ENCODE measurements at places on chromosomes 11 and 22.

- no peak for DNase-seq
These were observed 54.6 kb downstream of the PRCP start for GRCh38 chr11:82845356-82846353.

DNA sequence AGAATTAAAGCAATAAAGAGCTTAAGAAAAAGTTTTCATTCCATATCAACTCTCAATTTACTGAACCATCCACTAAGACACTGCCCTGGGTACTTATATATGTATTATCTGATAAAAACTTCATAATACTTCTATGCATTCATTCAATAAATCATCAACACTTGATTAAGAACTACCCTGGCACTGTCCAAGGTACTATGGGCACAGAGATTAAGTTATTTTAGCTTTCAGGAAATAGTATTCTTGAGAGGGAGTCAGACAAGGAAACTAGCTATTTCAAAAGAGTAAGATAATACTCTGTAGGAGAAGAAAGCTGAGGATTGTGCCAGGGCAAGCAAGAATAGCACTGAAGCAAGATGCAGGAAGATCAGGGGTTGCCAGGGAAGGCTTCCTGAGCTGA is 640.8 kb downstream of the FAM181B start:
- DNase-seq = no peak

GRCh38 chr11:132242632-132243031 is 872.2 kb downstream of the NTM start:
- DNase-seq = no peak

DNA sequence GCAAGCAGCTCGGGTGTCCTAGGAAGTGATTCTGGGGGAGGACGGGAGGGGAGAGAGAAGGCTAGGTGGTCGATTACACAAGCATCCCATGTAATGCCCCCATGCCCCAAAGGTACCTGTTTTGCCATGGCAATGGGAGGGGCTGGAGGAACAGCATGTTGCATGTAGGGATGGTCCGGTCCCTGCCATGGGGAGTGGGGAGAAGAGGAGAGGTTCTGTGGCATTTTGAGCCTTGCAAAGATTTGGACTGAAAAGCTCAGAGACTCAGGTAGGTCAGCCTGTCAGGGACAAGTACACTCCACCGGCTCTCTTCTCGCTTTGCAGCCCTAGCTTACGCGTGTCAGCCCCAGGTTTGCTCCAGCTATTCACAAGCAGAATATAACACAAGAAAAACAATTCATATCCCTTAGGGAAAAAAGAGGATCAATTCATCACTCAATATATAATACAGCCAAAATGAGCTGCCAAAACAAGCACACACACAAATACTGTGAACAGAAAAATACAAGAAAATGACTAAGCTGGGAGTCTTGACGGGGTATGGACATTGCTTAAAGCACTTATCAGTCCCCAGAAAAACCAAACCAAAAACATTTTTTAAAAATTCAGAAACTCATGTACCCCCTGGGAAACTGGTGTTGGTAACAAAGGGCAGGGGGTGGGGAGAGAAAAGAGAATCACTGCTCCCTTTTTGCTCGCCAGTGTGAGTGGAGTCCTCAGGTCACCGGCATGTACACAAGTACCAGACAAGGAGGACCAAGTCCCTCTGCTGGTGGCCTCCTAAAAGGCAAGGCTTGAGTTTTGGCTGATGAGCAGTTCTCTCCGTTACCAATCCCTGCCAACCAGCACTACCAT is 21.6 kb downstream of the APOL5 start:
- DNase-seq = no peak

GRCh38 chr11:123299721-123300120 is 104.7 kb upstream of the CLMP start:
- DNase-seq = no peak

DNA sequence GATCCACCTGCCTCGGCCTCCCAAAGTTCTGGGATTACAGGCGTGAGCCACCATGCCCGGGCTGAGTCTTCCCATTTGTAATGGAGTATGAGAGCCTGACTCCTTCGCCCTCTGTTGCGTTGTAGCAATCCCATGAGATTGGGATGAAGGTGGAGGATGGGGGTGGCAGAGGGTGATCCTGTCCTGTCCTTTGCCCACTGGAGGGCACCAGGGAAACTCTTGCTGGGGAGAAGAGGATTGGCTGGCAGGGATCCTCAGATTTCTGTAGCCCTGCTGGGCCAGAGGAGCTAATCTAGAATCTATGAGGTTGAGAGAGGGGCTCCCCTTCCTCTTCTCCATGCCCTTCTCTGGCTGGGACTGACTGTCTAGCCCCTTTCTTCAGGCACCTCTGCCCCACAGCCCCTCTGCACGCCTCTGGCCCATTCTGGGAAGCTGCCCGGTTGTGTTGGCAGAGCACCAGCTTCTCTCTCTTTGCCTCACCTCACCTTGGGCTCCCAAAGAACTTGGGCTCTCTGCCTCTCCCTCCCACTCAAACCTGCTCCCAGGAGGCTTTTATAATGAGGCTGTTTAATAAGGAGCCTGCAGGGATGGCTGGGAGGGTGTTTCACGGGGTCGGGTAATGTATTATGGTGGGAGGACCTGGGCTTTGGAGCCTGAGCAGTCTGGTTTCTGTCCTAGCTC is 9.5 kb upstream of the CATSPER1 start:
- DNase-seq = no peak

GRCh38 chr11:5107285-5107684 is 30.9 kb downstream of the OR52A5 start:
- no peak for DNase-seq

GRCh38 chr22:32699686-32700085 is 101.8 kb upstream of the TIMP3 start:
- no peak for DNase-seq

DNA sequence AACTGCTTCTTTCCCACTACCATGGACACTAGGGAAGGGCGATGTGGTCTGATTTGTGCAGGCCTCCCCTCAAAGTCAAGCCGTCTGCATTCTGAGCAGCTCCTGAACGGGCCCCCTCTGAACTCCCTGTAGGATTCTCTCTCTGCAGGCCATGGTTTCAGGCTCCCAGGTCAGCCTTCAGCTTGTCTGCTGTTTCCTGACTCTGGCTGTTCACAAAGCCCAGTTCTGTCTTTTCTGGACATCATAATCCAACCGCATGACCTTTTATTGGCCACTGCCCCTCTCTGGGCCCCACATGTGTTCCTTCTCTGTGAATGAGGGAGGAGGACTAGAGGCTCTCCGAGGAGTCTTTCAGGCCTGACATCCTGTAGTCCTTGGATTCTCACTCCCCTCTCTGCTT is 161.0 kb downstream of the FEZ1 start:
- DNase-seq = no peak

- DNase-seq = no peak
These were observed 330.7 kb downstream of the TTC28 start for GRCh38 chr22:28348613-28349609.

DNA sequence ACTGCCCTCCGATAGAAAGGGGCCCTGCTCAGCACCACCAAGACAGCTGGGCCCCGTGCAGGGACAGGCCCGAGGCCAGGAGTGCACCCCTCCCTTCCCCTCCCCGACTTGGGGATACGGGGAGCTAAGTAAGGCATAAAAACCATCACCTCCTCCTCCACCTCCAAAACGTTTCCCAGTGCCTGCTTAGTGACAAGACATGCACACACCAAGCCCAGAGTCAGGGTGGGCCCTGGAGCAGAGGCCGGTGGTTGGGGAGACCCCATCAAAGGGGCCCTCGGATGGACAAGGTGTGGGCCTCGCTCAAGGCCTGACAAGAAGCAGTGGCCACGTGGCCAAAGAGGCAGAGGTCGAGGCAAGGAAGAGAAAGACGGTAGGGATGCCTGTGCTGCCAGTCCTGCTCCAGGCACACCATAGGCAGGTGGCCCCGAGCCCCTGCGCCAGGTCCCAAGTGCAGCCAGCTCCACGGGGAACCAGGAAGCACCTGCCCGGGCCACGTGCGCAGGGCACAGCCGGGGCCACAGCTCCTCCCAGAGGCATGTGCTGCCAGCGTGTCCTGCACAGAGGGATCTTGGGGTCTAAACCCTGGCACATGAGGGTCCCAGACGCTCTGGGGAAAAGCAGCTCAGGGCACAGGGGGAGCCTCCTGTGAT is 53.0 kb downstream of the BRD1 start:
- no peak for DNase-seq

DNA sequence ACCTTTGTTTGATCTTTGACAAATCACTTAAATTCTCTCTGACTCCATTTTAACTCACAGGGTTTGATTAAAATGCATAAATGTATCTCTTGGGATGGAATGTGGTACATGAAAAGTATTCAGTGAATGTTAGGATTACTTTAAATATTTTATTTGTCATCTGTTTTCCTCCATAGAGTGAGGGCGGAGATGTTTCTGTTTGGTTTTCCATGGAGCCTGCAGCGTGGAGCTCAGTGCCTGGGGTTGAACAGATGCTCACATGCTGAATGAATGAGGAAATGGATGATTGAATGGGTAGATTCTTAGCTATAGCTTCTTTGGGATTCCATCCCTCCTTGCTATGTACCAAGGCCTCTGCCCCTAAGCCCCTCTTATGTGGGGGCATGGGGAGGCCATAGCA is 10.0 kb downstream of the TSPAN18 start:
- DNase-seq = no peak

- no peak for DNase-seq
These were observed 8.3 kb downstream of the NDUFV1 start for GRCh38 chr11:67614730-67615714.

- no peak for DNase-seq
These were observed 610.0 kb upstream of the CADM1 start for GRCh38 chr11:116114198-116114651.

DNA sequence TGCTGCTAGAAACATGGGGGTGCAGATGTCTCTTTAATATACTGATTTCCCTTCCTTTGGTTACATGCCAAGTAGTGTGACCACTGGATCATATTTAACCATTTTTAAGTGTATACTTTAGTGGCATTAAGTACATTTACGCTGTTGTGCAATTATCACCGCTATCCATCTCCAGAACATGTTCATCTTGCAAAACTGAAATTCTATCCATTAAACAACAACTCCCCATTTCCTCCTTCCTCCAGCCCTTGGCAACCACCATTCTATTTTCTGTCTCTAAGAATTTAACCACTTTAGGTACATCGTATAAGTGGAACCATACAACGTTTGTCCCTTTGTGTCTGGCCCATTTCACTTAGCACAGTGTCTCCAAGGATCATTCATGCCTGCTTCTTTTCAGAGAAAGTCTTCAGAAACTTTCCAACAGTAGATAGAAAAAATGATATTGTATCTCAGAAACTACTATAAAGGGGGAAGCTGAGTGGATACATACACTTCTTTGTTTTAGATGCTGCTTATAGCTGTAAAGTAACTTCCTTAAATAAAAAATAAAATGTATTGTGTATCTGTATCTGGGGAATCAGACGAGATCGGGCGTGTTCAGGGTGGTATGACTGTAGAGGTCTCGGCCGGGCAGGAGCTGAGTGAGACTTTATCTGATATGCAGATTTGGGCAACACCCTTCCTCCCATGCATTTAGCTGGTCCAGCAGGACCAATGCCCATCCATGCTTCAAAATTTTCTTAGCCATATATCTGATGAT is 44.6 kb upstream of the ZBED5 start:
- DNase-seq = no peak

DNA sequence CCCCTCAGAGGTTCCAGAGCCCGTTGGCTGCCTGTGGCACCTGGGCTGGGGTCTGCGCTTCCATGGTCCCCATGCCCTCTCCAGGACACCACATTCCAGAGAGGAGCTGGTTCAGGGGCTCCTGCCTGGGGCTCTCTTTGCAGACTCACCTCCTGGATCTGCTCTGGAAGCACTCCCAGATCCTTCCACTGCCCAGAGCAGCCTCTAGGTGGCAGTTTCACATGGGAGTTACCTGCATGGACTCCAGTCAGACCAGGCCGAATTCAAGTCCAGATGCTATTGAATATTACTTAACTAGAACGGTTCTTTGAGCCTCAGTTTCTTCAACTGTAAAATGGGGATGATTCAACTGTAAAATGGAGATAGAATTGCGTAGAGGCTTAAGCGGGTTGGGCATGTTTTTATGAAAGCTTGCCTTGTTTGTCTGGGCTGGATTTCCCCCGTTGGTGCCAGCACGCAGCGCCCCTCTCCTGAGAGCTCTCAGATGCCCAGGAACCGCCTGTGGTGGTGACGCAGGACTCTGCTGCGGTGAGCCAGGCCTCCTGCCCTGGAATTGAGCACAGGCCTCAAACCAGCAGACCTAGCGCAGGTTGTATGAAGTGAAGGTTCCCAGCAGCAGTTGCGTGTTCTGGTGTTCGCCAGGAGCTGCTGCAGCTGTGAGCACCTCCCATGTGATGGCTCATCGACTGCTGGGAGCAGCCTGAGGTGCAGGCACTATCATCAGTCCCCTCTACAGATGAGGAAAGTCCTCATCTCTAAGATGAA is 44.2 kb downstream of the LMO1 start:
- DNase-seq = no peak

DNA sequence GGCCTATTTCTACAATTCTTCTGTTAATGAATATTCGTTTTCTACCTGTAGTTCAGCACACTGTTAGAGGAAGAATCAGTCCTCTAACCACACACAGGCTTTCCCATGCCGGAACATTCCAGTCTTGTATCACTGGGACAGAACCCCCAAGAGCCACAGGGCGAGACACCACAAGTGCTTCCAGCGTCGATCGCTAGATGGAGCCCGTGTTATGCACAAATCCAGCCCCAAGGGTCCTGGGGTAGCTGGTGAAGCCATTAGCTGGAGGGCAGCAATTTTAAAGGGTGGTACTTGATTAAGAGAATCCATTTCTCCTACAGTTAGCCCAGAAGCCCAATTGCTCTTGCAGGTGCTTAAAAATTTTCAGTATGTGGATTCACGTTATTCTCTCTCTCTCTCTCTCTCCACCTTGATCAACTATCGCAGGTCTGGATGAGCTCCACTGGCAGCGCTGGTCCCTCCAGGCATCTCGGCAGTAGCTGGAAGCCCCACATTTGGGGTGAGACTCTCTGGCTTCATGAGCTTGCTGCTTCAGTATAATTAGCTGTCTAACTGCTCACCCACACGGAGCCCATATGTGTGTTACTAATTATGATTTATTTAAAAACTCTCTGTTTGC is 148.2 kb upstream of the SNX19 start:
- no peak for DNase-seq

- no peak for DNase-seq
These were observed at the start of gene DENND5A for GRCh38 chr11:9265211-9266131. TSS of gene DENND5A (minus strand) at chr11:9265350. CDS start at chr11:9265069, 281 bp downstream.

DNA sequence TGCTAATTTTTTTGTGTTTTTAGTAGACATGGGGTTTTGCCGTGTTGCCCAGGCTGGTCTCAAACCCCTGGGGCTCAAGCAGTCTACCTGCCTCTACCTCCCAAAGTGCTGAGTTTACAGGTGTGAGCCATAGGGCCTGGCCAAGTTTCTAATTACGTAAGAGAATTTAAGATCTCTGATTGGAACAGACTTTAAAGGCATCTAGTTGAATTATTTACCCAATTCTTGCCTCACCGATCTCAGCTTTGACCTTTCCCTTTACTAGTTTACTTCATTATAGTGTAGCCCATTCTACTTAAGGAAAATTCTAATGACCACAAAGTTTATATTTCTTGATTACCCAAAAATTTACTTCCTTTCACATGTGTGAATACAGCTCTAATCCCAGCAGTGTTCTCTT is 81.6 kb downstream of the YAP1 start:
- no peak for DNase-seq
